H9 (cell line): ENCODE measurements at places on chromosomes 11 and 22. TPM values are rescaled to one million over a fixed set of nuclear protein-coding genes. Genes with fewer than 3 reads are reported as not detected.

DNA sequence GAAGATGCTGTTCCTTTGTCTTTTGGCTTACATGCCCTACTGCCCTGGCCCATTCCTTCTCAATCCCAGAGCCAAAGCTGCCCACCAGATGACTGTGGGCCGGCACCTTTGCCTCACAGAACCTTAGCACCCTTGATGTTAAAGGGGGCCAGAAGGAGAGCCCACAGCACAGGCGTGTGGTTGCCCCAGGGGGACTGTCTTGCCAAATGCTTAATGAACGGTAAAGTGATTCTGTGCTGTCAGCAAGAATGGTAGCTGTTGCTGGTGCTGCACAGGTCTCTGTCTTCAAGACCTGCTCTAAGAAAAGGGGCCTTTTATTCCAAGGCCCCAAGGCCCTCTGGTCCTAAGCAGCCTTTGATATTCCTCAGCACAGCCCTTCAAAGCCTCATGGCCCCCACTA is 113.3 kb downstream of the MORC2 start:
- DNase-seq: no peak

- no peak for DNase-seq
Observed at GRCh38 chr11:114880442-114880841, 202.1 kb downstream of the NXPE2 start.

DNA sequence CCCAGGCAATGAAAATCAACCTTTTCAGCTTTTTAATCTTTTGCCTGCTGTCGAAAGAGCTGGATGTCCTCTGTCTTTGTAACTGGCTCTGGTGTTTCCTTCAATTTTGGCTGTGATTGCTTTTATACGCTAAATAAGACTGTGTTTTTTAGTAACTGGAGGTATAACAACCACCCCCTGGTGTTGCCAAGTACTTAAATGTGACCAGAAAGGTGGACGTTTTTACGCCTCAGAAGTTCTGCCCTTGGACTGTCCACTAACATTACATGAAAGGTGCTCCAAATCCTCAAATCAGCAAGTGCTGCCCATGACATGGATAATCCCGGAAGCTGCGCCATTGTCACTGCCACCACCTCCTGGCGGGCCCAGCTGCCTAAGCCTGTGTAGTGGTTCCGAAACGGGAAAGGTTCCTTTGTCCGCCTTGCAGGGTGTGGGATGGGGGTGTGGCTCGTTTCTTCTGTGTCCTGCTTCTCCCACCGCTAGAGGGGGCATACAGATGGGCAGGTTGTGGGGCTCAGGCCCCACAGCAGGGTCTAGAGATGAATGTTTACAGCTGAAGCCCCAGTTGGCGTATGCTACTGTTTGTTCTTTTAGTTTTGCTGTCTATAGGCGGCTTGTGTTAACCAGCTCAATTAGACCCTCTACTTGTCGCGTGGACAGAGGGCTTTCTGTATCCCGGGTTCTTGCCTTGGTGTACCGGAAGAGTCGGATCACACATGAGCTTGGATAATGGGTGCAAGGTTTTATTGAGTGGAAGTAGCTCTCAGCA is 82.2 kb upstream of the SEPTIN5 start:
- peak; percentile 79 for DNase-seq

GRCh38 chr22:22410121-22410520 is 98.4 kb downstream of the ZNF280B start:
- no peak for DNase-seq

GRCh38 chr22:36440429-36441002 is 40.9 kb downstream of the TXN2 start:
- no peak for DNase-seq

DNA sequence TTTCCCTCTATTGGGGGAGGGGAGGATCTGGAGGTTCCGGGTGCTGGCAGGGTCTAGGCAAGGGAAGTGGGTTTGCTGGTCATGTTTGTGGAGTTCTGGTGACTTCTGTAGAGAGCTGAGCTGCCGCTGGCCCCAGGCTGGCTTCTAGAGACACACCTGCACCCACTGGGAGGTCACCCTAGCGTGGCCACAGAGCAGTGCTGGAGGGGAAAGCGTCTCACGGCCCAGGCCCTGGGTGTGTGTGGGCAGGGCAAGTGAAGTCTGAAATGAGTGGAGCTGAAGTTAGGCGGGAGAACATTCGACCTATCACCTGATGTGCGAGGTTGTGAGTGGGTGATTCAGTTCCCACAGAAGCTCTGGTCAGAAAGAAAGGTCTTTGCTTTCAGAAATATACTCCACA is 27.9 kb downstream of the SMIM38 start:
- DNase-seq: no peak

- DNase-seq: peak; percentile 45
Observed at GRCh38 chr11:43989162-43989981, 46.9 kb downstream of the C11orf96 start.

GRCh38 chr22:46638601-46639431 is 18.6 kb downstream of the GRAMD4 start:
- no peak for DNase-seq

DNA sequence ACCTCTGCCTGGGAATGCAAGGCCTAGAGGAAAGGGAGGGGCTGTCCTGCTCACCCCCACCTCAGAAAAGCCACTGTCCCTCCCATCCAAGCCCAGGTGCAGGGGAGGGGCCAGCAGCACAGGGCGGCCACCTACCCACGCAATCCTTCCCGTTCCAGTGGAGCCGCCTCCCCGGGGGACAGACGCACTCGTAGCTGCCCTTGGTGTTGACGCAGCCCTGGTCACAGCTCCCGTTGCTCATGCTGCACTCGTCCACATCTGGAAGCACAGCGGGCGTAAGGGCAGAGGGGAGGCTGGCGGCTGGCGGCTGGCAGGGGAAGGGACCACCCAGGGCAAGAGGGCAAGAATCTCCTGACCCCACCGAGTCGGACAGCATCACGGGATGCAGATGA is 40.3 kb upstream of the TTLL12 start:
- DNase-seq: no peak

GRCh38 chr11:77309401-77310085 is 8.1 kb upstream of the GDPD4 start:
- DNase-seq: no peak

DNA sequence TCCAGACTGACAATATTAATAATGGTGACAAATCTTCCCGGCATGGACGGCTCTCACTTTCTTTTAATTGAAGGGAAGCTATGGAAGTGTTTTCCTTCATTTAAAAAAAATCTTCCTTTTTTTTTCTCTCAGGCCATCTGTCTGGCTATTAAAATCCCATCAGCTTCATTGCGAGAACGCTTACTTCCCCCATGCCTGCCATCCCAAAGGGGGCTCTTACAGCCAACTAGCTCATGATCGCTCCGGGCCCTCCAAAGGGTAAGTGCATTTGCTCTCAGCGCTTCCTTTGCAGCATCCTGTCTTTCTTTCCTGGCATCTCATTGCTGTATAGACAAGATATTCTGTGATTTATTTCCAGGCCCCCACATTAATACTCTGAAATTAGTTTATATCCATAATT is 20.7 kb downstream of the CACNG2 start:
- DNase-seq: no peak

DNA sequence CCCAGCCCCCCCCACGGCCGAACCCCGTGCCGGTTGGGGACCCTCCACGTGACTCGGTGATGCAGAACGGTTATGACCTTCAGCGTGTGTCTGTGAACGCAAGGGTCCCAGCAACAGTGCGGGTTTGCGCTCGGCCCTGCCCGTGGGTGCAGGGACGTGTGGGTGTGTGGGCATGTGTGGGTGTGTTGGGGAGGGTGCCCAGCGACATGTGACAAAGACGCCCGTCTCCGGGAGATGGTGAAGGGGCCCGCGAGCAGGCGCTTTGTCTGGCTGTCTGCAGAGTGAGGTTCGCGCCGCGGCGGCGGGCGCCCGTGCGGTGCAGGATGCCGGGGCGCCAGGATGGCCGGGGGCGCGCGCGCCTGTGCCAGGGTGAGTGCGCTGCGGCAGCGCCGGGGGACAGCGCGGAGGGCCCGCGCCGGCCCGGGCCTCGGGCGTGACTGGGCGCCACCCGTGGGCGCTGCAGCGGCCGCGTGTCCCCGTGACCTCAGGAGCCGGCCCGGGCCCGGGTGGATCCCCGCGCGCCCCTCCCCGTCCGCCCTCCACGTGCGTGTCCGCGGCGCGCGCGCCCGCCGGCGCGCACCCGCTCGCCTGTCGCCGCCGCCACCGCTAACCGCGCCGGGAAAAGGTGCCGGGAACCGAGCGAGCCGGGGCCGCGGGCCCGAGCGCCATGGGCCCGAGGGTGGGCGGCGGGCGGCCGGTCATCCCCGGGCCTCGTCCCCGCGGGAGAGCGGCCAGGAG is at the start of gene LRFN4:
LRFN4 (plus strand) TSS at position 569 of the 738 bp plus-strand sequence. CDS start 681 bp downstream, outside the sequence.
- no peak for DNase-seq

DNA sequence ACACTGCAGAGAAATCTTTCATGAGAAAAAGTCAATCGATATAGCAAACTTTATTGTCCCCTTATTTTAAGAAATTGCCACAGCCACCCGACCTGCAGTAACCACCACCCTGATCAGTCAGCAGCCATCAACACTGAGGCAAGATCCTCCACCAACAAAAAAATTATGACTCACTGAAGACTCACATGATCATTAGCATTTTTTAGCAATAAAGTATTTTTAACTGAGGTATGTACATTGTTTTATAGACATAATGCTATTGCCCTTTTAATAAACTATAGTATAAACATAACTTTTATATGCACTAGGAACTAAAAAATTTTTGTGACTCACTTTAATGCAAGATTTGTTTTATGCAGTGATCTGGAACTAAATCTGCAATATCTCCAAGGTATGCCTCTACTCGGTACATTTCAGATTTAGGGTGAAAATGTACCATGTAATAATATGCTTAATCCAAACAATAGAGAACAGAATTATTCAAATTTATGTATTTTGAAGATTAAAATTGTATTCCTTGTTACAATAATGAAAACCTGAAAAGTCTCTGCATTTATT is 79.2 kb upstream of the CEP126 start:
- DNase-seq: no peak

GRCh38 chr11:130545449-130546072 is 97.1 kb downstream of the ADAMTS15 start:
- DNase-seq: no peak

GRCh38 chr11:65572356-65573051 is at the start of gene FAM89B:
FAM89B (plus strand) TSS chr11:65572538; CDS start chr11:65572670, 132 bp downstream.
- DNase-seq: peak; percentile 79

- peak; percentile 84 for DNase-seq
Observed at GRCh38 chr22:29310863-29311339, 4.5 kb downstream of the GAS2L1 start.

- no peak for DNase-seq
Observed at GRCh38 chr22:46961591-46962295, 199.3 kb downstream of the TBC1D22A start.

DNA sequence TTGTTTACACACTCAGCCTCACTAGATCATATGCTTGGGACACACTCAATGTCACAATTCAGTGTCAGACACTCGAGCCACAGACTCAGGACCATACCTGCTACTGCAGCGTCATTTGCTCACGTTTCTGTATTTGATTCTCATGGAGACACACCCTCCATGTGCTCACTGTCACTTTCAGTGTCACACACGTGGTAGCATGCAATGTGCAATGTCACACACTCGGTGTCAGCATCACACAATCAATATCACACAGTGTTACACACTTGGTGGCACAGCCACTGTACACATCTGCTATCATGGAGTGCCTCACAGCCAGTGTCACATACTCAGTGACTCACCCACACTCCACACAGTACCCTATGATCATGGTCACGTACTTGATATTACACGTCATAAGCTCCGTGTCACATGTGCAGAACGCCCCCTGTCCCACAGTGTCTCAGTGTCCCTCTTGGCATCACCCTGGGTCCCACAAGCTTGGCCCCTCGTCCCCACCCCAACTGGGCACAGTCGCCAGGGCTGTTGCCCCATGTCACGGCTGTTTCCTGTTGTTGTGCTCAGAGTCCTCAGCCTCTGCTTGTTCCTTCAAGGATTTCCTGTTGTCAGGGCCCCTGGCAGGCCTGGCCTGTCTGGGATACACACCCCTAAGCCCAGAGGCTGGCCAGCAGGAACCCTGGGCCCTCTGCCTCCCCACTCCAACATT is 49.6 kb downstream of the PDE2A start:
- DNase-seq: no peak

- DNase-seq: no peak
Observed at GRCh38 chr22:48827268-48827846, 1000.3 kb downstream of the BRD1 start.

DNA sequence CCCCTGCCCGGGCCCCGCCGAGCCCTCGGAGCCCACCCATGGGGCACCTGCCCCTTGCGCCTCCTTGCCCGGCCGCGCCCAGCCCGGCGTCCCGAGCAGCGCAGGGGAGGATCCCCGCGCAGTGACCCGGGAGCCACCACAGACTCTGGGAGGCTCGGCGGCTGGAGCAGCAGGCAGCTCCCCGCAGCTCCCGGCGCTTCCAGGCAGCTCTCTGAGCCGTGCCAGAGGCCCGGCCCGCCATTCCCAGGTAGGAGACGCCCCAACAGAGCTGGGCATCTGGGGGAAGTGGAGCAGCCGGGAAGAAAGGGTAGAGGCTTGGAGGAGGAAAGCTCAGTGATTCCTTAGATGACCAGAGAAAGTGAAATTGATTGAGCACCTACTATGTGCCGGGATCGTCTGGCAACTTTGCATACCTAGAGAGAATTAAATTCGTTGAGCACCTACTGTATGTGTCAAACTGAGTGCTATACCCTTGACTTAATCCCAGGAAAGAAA is 670 bp downstream of the RASD2 start:
- no peak for DNase-seq

GRCh38 chr11:106904826-106905225 is 113.5 kb downstream of the GUCY1A2 start:
- DNase-seq: no peak

The KIF18A gene
- 25.3 and 25.9 TPM in 2 replicates for total RNA-seq

The PACS1 gene
- 28.7 and 35.5 TPM in 2 replicates for total RNA-seq

The LRRC4C gene
- total RNA-seq: 0.13 and 0.22 TPM in 2 replicates

The PRG3 gene
- not detected in 2 replicates for total RNA-seq

The NRGN gene
- 6.4 and 7.0 TPM in 2 replicates for total RNA-seq

The IL10RA gene
- not detected in 2 replicates for total RNA-seq

The SLC22A8 gene
- not detected in 2 replicates for total RNA-seq

The MMP13 gene
- total RNA-seq: not detected in 2 replicates

The LDHAL6A gene
- not detected in 2 replicates for total RNA-seq

The IGF2 gene
- 2.8 and 3.1 TPM in 2 replicates for total RNA-seq

The MOGAT2 gene
- not detected in 2 replicates for total RNA-seq

The JOSD1 gene
- 18.3 and 19.2 TPM in 2 replicates for total RNA-seq

The C11orf21 gene
- total RNA-seq: not detected in 2 replicates

The MS4A15 gene
- total RNA-seq: 0.11 TPM in 1 of 2 replicates, not detected in the other
